ENCODE measurements at places on chromosomes 3 and 15.

GRCh38 chr15:69509131-69509530, 56.5 kb downstream of the RPLP1 start:
- DNase-seq, result no peak

DNA sequence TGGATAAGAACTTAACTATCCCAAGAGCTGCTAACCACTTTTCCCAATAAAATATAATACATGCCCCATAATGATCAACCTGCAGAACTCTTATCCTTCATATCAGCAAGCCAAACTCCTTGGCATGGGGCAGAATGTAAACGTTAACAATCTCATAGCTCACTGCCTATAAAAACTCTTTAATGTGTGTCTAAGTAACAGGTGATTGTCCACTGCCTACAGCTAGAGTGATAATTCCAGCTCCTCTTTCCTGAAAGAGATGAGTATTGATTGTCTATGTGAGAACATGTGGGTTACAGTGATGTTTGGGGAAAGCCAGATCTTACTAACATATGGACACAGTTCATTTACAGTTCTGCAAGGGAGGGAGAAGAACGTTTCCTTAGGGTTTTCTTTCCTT, 11.3 kb upstream of the GLCE start:
- DNase-seq, result no peak

DNA sequence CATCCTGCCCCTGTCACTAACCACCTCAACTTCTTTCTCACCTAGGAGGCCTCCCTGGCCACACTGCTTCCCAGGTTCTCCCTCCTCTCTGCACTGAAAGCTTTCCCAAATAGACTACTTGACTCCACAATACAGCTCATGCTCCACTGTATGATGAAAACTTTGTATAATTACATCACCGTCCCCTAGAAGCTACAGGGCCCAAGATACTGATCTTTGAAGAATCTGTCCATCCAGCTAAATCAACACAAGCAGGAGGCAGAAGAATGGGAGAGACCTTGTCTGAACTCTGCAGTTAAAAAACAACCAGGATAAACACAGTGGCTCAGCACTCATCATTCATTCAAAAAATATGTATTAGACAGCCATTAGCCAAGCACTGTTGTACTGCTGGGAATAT, 26.4 kb upstream of the RPS17 start:
- no peak for DNase-seq

GRCh38 chr15:22939051-22939450, 41.1 kb downstream of the CYFIP1 start:
- no peak for DNase-seq

- no peak for DNase-seq
These were observed 933 bp downstream of the DZIP1L start for GRCh38 chr3:138114431-138114918.

DNA sequence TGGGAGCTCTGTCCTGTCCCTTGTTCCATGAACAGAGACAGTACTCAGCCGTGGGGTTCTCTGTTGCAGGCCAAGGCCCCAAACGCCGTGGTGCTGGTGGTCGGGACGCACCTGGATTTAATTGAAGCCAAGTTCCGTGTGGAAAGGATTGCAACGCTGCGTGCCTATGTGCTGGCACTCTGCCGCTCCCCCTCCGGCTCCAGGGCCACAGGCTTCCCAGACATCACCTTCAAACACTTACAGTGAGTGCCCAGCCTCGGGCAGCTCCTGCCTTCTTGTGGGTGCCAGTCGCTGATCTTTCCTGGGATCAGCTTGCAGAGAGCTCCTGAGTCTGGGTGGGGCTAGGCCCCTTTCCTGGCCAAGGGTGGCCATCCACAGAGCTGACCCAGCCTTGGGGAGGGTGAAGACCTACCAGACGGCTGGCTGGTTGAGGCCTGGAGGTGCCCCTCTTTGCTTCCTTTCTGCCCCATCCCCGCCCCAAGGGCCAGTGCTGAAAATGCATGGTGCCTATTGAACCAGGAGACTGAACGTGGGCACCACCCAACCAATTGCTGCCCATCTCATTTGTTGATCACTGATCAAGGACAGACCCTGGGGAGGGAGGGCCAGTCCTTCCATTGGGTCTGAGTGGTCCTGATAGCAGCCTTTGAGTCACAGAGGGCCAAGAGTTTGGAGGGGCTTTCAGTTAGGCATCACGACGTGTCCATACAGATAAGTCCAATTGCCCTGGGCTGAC, 106.9 kb downstream of the LRRK1 start:
- DNase-seq, result no peak

DNA sequence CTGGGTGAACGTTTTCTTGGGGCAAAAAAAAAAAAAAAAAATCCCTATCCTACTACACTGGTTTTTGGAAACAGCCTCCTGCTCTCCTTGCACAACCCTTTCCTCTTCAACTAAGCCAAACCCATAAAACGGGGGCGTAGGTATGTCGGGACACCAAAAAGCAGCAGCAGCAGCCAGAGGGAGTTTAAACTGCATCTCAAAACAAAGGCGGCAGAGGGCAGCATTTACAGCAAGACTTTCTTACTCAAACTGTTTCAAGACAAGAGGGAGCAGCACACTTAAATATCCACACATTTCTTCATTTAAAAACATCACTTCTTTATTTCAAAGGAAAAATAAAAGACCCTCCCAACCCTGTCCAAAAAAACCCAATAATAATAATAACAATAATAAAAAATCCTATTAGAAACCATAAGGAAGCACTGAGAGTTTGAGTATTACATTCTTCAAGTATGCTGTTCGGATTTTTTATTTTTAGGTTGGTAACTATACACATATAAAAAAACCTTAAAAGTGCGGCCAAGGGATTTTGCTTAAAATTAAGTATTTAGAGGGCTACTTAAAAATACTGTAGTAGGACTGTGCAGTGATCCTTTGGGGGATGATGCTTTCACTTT, 43.9 kb upstream of the PLXND1 start:
- DNase-seq, result peak; percentile 23

DNA sequence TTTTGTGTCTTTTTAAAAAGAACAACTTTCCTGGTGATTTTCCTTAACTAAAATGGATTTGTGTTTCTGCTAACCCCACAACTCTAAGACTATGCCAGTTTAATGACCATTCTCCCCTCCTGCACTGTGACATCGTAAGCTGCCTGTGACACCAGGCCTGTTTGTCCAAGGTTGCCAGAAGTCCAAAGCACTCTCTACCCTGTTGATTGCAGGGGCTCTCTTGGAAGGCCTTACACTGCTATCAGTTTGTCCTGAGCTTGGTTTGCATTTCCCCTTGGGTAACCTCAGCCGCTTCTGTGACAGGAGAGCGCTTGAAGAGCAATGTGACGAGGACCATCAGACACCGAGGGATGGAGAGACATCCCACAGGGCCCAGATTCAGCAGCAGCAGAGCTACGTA, 55.8 kb downstream of the CDAN1 start:
- no peak for DNase-seq

DNA sequence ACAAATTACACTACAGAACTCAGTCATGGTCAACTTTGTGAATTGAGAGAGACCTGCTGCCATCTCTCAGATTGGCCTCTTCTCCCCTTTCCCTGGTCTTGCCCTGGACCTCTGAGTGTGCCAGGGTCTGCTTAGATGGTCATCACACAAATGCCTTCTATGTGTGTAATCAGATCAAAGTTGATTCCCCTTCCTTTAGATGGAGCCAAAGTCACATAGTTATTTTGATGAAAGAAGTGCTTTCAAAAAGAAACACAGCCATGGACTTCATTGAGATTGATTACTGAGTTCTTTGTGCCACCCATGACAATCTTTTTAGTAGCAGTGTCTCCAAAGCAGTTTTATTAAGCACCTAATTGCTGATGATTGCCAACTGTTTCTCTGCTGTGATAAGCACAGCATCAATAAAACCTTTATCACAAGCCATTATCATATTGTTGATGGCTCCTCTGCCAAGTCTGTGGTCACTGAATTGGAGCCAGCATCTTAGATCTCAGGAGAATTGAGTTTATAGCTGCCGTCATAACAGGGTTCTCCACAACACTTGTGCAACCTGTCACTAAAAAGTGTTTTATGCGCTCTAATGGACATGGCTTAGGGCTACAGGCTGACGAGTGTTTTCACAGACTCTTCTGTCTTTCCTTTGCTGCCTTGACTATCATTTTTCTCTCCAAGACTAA, 149.7 kb upstream of the NUDT16 start:
- DNase-seq, result peak; percentile 64

GRCh38 chr3:147836330-147836729, 427.2 kb downstream of the ZIC1 start:
- no peak for DNase-seq

GRCh38 chr15:89530976-89531375, 34.6 kb upstream of the RHCG start:
- no peak for DNase-seq

DNA sequence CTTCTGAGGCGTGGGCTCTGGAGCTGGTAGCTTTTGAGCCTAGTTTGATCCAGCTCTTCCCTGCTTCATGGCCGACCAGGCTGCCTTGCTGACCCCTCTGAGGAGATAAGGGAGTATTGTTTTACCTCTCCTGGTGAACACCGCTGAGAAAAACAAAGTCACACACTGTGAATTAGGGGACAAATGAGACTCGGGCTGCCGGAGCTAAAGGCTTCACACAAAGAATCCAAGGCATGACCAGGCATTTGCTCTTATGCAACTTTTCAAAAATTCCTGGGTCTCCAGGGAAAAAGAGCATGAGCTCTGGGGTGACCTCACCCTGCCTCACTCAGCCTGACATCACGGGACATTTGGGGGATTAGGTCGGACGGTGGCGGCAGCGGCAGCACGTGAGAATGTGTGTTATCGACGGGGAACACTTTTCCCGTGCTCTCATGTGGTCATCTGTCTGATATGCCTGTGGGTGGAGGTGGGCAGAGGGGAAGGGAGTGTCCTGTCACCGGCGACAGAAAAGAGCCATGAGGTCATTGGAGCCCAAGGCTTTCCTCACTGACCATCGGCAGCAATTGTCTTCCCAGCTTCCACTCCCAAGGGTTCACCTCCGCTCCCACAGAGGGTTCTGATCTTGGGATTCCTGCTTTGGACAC, 61.0 kb downstream of the TMEM44 start:
- no peak for DNase-seq

DNA sequence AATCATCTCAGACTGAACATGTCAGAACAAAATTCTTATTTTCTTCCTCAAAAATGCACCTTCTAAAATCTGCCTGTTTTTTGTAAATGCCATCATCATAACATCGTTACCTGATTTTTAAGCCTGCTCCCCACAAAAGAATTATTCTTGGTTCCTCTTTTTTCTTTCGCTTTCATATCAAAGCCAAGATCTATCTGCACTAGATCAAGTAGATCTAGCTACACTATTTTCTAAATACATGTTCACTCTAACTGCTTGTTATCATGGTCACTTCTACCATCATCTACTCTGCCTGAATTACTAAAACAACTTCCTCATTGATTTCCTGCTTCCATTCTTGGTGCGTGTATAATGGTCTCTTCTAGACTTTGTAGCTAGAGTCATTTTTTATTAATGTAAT, 217.7 kb downstream of the ARPP21 start:
- no peak for DNase-seq

DNA sequence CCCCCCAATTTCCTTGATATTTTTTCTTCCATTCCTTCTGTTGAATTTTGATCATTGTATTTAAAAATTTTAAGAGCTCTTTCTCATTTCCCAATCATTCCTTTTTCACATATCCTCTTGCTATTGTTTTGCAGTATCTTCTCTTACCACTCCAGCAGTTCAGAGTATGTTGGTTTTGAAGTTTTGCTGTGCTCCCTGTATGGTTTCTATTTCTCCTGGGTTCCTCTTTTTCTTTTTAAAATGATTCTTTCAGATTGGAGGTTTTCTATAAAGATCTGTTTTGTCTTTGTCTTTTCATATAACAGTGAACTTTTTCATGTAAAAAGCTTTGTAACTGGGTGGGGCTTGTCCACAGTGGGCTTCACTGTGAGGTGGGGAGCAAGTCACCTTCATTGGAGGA, 12.8 kb downstream of the USP3 start:
- DNase-seq, result no peak

DNA sequence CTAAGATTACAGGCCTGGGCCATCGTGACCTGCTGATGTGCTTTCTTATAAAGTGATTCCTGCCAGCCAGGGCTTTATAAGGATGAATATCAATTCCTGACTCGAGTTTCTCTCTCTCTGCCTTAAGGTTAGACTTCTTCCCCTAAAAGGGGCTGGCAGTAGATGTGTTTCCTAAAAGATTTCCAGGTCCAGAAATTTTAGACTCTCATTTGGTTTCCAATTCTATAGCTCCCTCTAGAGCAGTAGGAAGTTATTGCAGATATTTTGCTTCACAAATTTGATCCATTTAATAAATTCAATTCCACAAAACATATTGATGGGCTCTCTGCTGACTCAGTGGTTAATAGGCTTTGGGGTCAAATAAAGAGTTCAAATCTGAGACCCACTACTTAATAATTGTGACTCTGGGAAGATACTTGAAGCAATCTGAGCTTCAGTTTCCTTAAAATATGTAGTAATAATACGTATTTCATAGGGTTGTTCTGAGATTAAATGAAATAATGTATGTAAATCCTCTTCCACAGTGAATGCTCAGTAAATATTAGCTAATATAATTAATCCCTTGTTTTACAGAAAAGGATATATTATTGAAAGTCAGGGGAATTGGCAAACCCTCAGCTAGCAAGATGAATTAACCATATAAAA, 2.1 kb downstream of the TRIM69 start:
- DNase-seq, result peak; percentile 68

Data from NCI-H1417 (cell line).